ENCODE measurements at places on chromosomes 1 and 21.
A peak's percentile ranks its signal among the peaks of the same experiment; 100 is the strongest.

DNA sequence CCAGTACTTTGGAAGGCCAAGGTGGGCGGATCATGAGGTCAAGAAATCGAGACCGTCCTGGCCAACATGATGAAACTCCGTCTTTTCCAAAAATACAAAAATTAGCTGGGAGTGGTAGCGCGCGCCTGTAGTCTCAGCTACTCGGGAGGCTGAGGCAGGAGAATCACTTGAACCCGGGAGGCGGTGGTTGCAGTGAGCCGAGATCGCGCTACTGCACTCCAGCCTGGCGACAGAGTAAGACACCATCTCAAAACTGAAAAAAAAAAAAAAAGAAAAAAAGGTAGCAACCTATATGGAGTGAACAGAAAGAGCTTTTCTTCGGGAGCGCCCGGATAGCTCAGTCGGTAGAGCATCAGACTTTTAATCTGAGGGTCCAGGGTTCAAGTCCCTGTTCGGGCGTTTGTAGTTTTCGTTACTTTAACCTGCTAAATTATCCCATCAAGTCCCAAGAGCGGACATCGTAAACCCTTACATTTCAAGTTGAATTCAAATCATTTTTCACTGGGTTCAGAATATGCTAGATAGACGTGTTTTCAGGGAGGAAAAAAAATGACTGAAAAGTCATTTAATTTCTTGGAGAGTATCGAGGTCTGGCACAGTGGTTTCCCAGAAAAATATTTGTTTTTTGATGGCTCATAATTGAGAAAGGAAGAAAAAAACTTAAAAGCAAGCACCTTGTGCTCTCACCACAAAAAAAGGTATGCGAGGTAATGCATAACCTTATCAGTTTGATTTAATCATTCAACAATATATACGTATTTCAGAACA is 9.8 kb upstream of the MDM4 start:
- peak; percentile 56 for DNase-seq

GRCh38 chr1:4916610-4917009 is 262.2 kb downstream of the AJAP1 start:
- DNase-seq: no peak

GRCh38 chr1:8463144-8463927 is 145.4 kb downstream of the SLC45A1 start:
- DNase-seq: no peak

DNA sequence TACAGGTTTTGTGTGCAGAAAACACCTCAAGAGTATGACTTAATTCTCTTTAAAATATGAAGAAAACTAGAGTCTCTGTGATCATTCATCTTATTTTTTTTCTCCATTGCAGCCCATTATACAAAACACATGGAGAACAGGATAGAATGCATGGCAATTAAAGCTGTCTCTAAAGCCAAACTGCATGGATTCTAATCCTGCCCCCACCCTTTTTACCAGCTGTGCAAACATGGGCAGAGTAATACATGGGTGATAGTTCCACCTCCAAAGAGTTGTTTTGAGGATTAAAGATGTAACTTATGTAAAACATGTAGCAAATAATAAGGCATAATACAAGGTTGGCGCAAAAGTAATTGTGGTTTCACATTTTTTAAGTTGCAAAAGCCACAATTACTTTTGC is 114.4 kb downstream of the CLEC20A start:
- DNase-seq: no peak

- DNase-seq: no peak
Observed at GRCh38 chr1:229854620-229855019, 212.4 kb upstream of the GALNT2 start.

- DNase-seq: no peak
Observed at GRCh38 chr1:230381049-230381467, 45.1 kb downstream of the PGBD5 start.

GRCh38 chr1:30492451-30492850 is 230.9 kb downstream of the MATN1 start:
- DNase-seq: no peak

- no peak for DNase-seq
Observed at GRCh38 chr1:94522304-94522703, 19.3 kb downstream of the F3 start.

DNA sequence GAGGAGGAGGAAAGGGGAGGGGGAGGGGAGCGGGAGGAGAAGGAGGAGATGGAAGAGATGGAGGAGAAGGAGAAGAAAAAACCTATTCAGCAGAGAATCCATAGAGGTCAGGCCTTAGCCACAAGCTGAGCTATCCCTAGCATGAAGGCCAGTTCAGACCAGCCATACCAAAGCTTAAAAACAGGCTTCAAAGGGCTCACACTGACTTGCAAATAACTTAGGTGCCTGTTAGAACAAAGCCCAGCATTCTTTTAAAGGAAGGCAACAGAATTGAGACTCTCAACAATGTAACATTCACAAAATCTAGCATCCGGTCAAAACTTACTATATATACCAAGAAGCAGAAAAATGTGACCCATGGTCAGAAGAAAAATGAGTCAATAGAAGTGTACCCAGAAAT is 43.6 kb upstream of the IFFO2 start:
- DNase-seq: no peak

DNA sequence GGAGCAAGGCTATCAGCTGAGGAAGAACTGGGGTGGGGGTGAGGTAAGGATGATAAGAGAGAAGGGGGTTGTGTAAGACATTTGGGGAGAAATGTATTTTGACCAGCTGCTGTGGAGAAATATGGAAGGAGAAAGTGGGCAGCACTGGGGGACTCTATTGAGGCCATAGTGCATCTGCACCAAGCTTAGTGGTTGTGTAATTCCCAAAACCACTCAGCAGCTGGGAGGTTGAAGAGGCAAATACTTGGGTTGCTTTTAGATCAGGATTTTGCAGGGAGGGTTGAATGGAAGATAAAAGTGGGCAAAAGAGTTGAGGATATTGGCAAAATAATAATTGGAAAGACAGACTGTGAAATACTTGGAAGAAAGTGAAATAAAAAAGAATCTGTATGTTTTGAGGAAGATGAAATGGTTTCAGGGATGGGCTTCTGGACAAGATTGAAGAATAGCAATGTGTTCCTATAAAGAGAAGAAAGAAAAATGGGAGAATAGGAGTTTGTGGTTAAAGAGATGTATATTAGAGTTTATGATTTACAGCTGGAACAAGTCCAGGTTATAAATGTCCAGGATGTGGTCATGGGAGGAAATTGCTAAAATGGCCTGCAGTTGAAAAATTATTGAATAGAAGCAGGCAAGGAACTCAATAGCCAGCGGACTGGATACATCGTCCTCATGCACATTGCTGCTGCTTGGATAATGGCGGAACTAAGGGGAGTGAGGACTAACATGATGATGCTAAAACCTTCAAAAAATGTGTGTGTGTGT is 162.7 kb downstream of the DNM3 start:
- DNase-seq: no peak

DNA sequence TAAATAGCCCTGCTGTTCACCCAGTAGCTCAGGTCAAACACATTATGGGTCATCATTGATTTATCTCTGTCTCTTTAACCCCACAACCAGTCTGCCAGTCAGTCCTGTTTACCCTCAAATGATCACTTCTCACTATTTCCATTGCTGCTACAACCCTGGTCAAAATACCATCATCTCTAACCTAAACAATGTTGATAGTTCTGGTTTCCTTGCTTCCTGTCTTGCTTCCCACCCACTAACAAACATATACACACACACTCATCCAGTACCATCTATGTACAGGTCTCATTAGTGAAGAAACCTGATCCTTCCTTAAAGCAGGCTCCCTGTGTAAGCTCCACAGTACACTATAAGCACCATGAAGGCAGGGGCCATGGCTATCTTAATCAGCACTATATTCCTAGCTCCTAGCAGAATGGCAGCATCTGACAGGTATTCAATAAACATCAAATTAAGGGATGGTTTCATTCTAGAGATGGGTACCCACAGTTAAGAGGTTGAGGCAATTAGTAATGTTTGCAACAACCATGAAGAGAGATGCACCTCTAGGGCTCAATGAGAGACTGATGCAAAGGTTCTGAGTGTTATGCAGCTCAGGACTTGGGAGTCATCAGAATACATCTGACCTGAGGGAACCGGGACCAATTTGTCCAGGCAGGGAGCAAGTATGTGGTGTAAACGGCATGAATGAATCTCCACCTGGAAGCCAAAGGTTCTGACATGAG is 10.0 kb upstream of the TGFBR3 start:
- DNase-seq: no peak

- DNase-seq: no peak
Observed at GRCh38 chr1:42170779-42171621, 6.5 kb upstream of the GUCA2A start.

DNA sequence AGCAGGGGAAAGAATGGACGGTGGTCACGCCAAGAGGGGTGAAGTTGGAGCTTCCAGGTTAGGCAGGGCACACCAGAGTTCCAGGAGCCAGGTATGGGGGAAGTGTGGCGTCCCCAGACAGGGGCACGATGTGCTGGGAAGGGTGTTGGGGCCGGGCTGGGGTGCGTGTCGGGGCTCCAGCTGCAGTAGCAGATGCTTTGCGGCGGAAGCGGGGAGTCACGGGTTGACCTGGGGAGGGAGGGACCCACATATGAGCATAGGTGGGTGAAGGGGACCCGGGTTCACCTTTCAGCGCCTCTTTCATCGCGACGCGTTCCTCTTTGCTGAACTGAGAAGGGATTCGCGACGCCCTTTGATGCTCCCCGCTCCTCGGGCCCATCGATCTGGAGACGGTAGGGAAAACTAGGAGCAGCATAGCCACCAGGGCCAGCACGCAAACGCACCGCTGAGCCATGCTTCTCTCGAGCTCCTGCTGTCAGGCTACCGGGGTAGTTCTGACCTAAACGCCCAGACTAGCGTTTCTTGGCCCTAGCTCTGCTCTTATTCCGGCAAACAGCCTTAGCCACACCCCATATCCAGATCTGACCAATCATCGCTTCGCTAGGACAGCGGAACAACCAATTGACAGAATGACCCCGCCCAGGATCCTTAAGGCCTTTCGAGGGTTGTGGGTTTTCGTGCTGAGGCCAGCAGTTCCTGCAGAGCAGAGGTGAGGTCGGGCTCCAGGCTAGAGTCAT is at the start of gene PM20D1:
Gene PM20D1 (minus strand): TSS at position 514 of the 737 bp plus-strand sequence. CDS start 60 bp downstream, at position 454.
- DNase-seq: peak; percentile 54

- no peak for DNase-seq
Observed at GRCh38 chr1:201093561-201093960, 18.7 kb downstream of the CACNA1S start.

- no peak for DNase-seq
Observed at GRCh38 chr1:168031627-168032026, 94.8 kb upstream of the MPC2 start.

DNA sequence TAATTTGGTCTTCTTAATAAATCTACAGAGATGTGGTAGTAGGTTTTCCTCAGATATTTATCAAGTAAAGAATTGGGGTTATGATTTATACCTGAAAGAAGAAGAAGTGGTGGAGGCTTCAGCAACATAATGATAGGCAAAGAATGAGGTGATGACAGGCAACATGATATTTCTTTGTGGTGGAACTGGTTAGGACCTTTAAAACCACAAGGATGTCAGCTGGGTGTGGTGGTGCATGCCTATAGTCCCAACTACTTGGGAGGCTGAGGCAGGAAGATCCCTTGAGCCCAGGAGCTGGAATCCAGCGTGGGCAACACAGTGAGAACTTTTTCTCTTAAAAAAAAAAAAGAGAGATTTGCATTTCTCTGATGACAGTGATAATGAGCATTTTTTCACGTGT is 34.1 kb upstream of the COL11A1 start:
- no peak for DNase-seq

- DNase-seq: no peak
Observed at GRCh38 chr1:43069461-43070050, 102.5 kb downstream of the EBNA1BP2 start.

DNA sequence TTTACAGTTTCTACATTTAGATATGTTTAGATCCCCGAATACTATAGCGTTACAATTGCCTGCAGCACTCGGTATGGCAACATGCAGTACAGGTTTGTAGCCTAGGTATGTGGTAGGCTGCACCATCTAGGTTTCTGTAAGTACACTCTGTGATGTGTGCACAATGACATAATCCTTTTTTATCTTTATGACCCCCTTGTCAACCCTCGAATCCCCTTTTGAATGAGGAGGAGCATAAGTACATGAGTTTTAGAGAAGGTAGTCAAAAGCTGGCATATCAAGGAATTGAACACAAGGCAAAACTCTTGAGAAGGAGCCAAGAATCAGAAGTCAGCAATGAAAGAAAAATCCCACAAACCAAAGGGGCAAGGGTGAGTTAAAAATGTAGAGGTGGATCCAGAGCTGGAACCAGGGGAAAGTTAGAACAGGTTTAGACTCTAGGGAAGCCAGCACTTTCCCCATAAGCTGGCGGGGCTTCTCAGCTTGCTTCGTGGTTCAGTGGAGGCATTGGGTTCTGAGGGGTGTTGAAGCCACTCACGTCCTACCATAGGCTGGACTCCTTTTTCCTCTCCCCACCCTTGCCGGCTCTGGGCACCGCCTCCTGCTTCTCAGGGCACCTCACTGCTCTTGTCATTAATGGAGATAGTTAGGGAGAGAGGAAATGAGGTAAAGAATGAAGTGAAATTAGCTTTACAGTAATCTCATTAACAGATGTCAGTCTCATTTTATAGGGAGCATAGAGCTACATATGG is 31.3 kb downstream of the OLFML3 start:
- DNase-seq: no peak

- DNase-seq: no peak
Observed at GRCh38 chr1:82788660-82789059, 987.9 kb downstream of the ADGRL2 start.

DNA sequence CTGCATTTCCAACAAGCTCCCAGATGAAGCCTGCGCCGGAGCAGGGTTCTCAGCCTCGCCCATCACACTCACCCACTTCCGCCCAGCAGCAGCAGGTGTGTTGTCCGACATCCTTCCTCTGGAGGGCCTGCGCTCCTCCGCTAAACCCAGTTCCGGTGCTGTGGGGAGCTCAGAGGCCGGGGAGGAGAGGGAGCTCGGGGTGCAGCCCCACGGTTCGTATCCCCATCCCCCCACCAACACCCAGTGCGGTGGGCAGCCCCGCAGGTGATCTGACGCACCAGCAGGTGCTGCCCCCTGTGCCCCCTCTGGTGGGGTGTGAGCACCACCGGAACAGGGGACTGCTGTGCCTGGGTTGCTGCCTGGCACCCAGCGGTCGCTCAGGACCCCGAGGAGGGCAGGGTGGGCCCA is 3.4 kb upstream of the PEX10 start:
- peak; percentile 25 for DNase-seq

DNA sequence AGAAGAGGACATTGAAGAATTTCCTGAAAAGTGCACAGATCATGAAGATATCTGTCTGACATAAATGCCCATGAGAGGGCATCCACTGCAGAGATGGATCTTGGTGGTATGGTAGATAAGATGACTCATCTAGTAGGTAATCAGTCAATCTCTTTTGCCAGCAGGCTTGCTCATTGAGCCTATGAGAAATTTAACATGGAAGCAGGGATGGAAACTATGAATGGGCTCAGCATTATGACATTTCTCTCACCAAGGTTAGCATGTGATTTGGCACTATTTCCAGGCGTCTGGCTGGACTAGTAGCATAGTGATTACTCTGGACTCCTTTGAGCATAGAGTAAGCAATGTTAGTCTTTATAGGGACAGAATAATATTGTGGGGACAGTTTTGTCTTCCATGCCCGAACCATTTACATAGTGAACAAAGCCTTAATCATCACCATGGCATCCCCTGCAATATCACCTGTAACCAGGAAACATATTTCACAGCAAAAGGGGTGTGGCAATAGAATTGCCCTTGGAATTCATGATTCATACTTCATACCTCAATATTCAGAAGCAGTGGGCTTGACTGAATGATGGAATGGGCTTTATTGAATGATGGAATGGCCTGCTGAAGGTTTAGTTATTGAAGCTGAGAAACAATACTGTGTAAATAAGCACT is 7.3 kb downstream of the OR2C3 start:
- DNase-seq: no peak
